Activated CD4-positive, alpha-beta T cell treated with anti-CD3 and anti-CD28 coated beads, Interleukin-2, amount 10 ng/mL, durations not matched to agents 7 days and 5 days (primary cell): ENCODE measurements at places on chromosomes 1 and 21. TPM values are rescaled to one million over a fixed set of nuclear protein-coding genes. Genes with fewer than 3 reads are reported as not detected.
A peak's percentile ranks its signal among the peaks of the same experiment; 100 is the strongest.

- DNase-seq = no peak
Measured at GRCh38 chr1:221415651-221416050, 326.2 kb downstream of the DUSP10 start.

- no peak for DNase-seq
Measured at GRCh38 chr1:75725861-75726361, 1.4 kb downstream of the ACADM start.

DNA sequence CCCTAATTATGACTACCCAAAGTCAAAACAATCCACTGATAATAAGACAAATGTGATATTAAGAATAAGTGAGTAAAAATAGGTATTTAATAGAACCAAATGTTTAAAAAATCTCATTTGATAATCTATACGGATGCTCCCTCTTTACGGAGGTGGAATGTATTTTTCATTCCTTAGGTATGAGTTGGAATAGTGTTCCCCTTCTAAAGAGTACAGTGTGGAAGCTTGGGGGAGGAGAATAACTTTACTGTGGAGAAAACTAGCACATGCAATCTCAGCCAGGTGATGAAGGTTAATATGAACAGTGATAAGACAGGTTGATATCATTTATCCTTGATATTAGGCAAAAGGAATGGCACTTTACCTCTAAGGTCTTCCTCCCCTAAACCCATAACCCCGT, 74.6 kb downstream of the GPR88 start:
- no peak for DNase-seq

DNA sequence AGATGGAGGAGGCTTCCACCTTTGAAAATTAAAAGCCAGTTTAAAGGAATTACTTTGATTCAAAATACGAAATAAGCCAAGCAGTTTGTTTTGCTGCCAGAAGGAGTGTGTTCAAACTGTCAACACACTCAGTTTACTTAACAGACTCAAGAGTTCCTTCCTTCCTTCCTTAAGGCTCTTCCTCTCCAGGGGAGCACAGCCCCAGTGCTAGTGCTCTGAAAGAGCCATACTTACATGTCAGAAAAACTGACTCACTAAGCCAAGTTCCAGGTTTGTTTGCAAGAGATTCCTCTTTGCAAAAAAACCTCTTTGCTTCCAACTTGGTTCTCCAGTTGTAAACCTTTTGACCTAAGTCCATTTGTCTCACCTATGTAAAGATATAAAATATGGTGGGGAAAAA, 14.3 kb downstream of the SETD4 start:
- DNase-seq = no peak

The CYP4A11 gene
- not detected for total RNA-seq

The FCRL3 gene
- total RNA-seq = 0.10 TPM

- no peak for DNase-seq
Measured at GRCh38 chr1:234550341-234551031, 59.5 kb downstream of the IRF2BP2 start.

DNA sequence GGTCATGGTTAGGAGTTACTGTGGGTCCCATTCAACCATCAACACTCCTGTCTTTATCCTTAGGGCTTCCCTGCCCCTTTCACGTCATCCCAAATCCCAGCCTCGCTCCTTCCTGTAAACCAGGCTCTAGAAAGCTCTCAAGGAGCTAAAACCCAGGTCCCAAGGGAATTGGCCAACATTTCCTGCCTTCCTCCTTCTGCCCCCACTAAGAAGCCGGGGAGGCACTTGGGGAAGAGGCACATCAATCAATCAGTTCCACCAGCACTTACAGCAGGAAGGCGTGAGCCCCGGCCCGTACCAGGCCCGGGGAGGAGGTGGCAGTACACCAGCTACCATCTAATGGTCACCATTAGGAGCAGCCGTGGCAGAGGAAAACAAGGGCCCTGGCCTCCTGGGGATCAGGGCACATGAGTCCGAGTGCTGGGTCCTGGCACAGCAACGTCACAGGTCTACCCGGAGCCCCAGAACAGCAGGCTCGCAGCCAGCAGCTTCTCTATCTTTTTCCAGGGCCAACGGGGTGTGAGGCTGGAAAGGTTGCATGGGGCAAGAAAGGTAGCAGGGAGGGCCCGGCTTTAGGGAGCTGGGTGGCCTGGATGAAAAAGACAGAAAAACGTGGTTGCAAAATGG, 108.6 kb downstream of the CASZ1 start:
- DNase-seq = no peak

GRCh38 chr1:16441282-16441665, 750 bp downstream of the NECAP2 start:
- DNase-seq = no peak

The TMOD4 gene
- total RNA-seq = 2.7 TPM

DNA sequence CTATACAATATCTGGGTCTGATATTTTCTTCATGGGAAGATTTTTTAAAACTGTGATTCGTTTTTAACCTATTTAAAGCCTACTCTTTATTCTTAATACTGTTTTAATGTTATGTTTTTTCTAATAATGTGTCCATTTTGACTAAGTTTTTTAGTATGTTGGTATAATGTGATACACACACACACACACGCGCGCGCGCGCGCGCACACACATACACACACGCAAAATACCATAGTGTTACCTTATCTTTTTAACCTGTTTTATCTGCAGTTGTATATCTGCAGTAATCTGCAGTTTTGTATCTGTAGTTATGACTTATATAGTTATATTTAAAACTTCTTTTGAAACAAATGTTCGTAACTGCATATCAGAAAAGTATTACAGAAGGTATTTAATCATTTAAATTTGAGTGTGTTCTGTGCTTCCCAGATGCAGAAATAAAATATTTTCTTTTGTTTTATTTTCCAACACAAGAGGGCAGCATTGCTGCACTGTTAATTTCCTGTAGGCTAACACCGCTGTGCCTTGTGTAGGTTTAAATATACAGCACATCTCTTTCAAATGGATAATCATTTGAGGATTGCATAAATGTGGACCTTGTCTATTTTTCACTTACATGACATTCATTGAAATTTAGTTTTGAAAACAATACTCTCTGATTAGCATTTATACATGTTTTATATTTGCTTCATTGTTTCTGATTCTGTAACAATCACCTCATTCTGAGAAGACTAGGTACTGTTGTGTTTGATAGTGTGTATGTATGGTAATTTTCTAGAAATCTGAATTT, 166.1 kb downstream of the PDE4B start:
- peak; percentile 51 for DNase-seq

GRCh38 chr1:119816407-119816806, 5.1 kb upstream of the REG4 start:
- no peak for DNase-seq

DNA sequence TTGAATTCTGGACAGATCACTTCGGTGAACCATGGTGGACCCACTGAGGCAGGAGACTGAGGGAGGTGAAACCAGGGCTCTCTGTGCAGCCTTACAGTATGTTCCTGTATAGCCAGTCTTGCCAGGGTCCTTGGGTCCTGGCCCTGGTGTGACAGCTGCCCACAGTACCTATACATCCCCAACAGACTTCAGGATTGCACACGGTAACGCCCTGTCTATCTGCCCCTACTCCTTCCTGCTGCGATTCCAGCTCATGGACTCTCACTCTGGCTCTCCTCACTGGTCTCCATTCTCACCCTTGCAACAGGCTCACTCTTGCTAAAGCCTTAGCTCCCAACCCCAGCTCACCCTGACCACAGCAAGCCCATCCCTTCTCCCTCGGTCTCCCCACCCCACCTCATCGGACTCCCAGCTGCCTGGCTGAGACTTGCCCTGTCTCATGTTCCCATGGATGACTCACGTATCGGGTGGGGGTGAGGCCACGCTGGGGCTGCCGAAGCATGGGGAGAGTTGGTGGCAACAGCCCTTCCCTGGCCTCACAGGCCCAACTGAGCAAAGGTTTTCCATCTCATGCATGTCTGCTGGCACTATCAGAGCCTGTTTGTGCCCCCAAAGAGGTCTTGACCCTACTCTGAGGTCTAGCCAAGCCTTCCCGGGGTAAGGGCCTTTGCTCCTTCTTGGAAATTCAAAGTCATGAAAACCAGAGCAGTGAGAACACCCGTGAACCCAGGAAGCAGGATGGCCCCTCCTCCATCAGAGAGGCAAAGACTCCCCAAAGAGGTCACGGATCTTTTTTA, 7.1 kb downstream of the PHLDA3 start:
- no peak for DNase-seq

The SYDE2 gene
- 1.8 TPM for total RNA-seq

DNA sequence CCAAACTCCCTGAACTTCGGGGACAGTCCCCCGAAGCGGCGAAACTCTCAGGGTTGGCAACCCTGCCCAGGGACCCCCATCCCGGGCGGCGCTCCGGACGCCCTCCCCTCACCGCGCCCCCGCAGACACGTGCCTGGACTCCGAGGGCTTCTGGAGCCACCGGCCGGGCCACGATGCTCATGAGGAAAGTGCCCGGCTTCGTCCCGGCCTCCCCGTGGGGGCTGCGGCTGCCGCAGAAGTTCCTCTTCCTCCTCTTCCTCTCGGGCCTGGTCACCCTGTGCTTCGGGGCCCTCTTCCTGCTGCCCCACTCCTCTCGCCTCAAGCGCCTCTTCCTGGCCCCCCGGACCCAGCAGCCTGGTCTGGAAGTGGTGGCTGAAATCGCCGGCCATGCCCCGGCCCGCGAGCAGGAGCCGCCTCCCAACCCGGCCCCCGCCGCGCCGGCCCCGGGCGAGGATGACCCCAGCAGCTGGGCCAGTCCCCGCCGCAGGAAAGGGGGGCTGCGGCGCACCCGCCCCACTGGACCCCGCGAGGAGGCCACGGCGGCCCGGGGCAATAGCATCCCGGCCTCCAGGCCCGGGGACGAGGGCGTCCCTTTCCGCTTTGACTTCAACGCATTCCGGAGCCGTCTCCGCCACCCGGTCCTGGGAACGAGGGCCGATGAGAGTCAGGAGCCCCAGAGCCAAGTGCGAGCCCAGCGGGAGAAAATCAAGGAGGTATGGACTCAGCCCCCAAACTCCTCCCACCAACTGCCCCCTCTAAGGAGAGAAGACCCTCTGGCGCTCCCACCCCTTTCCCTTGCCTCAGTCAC, 1.2 kb downstream of the MAN1C1 start:
- DNase-seq = no peak

The NEK7 gene
- total RNA-seq = 49.3 TPM

- DNase-seq = no peak
Measured at GRCh38 chr1:178066908-178067614, 26.8 kb upstream of the RASAL2 start.

DNA sequence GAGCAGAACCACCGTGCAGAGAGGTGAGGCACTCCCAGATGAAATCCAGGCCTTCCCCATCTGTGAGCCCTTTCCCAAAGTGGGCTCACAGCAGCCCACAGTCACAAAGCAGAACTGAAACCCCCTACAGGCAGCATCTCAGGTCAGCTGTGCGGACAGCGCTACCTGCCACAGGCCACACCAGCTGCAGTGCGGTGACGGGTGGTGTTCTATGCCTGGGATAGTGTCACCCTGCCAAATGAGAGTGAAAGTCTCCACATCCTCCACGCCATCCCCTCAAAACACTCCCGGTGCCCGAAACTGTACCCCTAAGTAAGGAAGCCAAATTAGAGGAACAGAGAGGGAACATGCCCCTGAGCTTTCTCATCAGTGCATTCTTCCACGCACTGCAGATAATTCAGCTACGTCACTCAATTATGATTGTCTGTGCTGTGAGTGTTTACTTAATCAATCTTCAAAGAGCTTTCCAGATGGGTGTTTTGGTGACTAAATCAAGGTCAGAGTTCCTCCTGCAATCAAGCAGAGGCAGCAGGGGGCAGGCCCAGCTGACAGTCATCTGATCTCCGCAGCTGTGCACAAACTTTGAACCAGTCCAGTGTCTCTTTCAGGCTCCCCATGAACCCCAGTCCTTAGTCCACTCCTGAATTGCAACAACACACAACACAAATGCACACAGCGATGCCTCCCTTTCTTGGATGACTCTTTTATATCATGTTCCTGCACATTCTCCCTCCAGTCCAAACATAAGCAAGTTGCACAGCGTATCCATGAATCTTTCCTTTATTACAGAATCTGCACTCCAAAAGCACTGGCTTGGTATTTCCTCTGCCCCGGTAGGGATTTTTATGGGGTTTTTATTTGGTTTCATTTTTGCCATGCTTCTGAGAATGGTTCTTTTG, 150.0 kb downstream of the TOMM20 start:
- peak; percentile 31 for DNase-seq

- no peak for DNase-seq
Measured at GRCh38 chr1:86747304-86747703, 42.9 kb downstream of the SH3GLB1 start.

DNA sequence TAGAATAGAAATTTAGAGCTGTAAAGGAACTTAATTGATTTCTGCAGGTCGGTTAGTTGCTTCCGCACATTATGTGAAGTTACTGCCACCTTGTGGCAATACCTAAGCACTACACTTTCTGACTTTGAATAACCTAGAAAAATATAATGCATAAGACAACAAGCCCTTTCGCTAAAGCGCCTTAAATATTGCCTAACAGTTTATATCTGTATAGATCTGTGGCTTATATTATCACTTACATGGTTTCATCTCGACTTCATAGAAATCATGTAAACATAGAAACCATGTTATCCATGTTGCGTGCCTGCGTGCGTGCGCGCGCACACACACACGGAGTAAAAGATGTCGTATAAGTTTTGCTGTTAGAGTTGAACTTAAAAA, 10.9 kb upstream of the IFI16 start:
- peak; percentile 71 for DNase-seq

- DNase-seq = no peak
Measured at GRCh38 chr1:12433323-12434053, 184.5 kb downstream of the DHRS3 start.

The ZBED6 gene
- 19.4 TPM for total RNA-seq

GRCh38 chr1:51192213-51192843, 43.7 kb upstream of the RNF11 start:
- DNase-seq = peak; percentile 73

GRCh38 chr1:154404511-154404931, 622 bp upstream of the IL6R start:
- peak; percentile 12 for DNase-seq

DNA sequence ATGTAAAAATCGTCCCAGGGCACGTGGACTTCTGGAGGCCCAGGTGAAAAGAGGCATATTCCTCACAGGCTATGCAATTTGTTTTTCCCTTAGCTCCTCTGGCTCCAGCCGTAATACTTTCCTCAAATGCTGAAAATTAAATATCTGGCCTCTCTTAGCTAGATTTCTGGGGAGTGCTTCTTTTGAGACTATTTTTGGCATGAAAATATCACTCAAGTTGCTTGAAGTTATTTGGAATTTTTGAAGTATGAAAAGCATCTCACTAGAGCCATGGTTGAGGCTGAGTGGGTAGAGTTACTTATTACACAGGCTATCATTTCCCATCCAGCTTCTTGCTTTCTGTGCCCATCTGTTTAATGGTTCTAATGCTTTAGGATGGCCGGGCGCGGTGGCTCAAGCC, 59.7 kb downstream of the MYOM3 start:
- DNase-seq = no peak

GRCh38 chr1:169527451-169528214, 41.9 kb upstream of the SLC19A2 start:
- no peak for DNase-seq

DNA sequence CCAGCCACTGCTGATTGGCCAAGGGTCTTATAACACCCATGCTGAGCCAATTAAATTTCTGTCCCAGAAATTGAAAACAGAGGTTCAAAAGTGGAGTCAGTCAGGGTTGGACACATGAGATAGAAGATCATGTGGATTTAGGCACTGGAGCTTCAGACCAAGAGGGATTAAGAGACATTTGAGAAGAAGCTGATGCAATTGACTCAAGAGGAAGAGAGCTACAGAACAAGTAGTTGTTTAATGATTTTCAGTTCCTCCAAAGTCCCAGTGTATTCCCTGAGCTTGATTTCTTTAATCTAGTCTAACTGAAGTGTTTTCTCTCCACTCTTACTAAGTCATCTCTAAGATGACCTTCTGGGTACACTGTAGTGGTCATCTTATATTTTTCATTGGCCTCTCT, 227.1 kb downstream of the DUSP10 start:
- DNase-seq = no peak

GRCh38 chr21:25568246-25568645, 39.0 kb downstream of the MRPL39 start:
- DNase-seq = no peak
